ENCODE measurements at places on chromosomes 7 and 10.

DNA sequence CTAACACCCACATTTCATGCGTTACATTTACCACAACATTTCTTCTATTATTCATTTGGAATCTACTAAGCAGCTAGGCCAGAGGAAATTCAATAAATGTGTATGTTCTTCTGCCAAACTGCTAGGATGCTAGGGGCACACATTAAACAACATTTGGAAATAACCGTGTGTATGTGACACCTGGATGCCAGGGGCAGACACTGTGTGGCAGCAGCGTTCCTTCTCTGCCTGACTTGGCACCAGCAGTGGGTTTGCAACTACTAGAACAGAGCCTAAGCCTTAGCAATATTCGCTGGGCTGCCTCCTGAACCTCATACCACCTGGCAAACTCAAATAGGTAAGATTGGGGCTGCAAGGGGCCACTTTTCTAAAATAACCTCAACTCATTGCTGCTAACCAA is 182.1 kb downstream of the CHCHD3 start:
- DNase-seq: no peak

DNA sequence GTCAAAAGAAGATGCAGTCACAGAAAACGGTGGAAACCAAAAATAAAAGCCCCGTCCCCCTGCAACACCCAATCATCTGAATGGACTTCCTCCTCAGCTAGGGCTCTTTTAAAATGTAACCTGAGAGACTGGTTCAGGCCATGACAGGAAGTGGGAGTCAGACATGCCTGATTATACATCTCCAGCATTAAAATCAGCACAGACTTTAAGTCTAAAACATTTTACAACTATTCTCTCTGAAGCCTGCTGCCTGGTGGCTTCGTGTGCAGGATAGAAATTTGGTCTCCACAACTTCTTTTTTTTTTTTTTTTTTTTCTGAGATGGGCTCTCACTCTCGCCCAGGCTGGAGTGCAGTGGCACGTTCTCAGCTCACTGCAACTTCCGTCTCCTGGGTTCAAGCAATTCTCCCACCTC is 30.3 kb downstream of the HACD1 start:
- no peak for DNase-seq

DNA sequence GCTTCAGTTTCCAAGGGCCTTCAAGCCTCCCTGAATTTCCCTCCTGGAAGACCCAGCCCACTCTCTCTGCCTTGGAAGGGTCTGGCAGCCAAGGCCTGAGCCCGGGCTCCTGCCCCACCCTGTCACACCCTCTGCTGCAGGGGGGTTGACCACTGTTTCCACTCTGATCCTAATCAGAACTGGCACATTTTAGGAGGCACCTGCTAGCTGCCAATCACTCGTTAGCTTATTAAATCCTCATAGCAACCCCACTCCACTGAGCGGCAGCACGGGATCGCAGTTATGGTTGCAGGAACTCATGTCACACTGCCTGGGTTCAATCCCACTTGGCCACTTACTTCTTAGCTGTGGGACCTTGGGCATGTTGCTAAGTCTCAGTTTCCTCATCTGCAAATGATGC is 12.9 kb downstream of the HSPB1 start:
- no peak for DNase-seq

GRCh38 chr10:107894516-107894915 is 730.0 kb upstream of the SORCS1 start:
- no peak for DNase-seq

- no peak for DNase-seq
Observed at GRCh38 chr7:105003275-105003674, 10.7 kb upstream of the KMT2E start.

- no peak for DNase-seq
Observed at GRCh38 chr7:133688483-133689239, 435.8 kb downstream of the EXOC4 start.

DNA sequence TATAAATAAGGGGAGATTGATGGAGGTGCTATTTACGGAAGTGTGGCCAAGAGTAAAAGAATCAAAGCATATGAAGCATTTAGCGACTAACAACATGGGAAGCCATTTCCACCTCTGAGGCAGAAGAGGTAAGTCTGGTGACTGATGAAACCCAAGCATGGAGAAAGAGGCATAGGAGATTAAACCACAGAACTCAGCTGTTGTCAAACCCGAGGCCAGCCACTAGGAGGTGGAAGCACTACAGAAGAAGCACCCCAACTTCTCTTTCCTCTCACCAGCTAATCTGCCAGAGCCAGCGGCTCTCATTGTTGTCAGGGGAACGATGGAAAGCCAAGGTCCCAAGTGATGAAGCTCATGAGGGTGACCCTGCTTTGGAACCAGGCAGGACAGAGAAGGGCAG is 19.6 kb upstream of the CNTNAP2 start:
- DNase-seq: no peak

GRCh38 chr10:69033256-69033655 is 44.7 kb downstream of the KIFBP start:
- no peak for DNase-seq

DNA sequence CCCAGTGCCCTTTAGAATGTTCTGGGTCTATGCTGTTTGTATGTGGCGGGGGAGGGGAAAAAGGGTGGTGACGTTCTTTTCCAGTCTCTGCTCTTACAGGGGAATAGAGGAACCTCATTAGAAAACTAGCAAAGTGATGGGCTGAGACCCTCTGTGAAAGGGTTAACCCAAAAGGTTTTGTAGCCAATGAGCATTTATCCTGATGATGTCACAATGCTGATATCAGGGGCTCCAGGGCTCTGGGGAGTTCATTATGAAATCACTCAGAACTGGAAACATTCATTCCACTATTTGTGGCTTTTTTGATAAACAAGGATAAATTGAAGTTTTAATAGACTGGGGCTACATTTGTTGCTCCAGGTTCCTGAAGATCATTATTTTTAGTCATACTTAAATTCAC is 71.7 kb downstream of the ARID5B start:
- no peak for DNase-seq

GRCh38 chr10:1202343-1202742 is 146.2 kb downstream of the WDR37 start:
- DNase-seq: no peak

DNA sequence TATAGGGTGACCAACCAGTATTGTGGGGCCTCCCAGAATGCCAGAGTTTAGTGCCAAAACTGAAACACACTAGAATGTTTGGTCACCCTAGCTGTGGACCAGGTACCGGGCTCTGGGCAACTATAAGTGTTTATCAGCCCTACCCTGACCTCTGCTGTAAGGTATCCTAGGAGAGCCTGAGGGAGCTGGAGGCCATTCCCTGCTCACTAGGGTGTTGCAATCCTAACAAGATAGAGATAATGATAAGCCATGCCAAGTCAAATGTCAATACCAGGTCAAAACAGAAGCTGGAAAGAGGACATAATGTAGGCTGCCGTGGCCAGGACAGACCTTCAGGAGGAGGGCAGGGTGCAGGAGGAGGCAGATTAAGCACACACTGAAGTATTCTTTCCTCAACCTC is 151.8 kb downstream of the KCNMA1 start:
- DNase-seq: no peak

Data from activated T-cell treated with anti-CD3 and anti-CD28 coated beads for 1 hour (primary cell).